Kasumi-1 (cell line): ENCODE measurements at places on chromosomes 1 and 21.

DNA sequence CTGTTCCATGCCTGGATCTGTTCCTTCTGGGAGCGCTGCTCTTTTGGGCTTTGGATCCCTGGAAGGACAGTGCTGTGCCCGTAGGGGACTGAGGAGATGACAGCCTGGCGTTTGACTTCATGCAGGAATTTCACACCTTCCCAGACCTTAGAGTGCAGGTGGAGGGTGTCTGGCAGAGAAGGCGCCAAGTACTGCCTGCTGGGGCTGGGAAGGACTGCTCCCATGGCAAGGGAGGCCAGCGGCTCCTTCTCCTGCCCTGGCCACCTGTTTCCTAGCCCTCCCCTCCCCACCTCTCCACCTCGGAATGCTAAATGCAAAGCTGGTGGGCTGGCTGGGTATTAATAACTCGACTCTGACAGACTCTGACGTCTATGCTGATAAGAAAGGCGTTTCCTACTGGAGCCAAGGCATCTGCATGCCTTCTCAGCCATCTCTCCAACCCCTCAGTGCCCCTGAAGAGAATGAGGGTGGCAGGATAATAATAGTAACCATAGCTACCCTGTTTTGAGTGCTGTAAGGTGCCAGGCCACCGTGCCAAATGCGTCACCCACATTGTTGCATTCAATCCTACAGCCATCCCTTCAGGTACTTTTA, 17.5 kb upstream of the PDIK1L start:
- DNase-seq: no peak

GRCh38 chr1:105516068-105516467, 1540.4 kb upstream of the PRMT6 start:
- DNase-seq: no peak

DNA sequence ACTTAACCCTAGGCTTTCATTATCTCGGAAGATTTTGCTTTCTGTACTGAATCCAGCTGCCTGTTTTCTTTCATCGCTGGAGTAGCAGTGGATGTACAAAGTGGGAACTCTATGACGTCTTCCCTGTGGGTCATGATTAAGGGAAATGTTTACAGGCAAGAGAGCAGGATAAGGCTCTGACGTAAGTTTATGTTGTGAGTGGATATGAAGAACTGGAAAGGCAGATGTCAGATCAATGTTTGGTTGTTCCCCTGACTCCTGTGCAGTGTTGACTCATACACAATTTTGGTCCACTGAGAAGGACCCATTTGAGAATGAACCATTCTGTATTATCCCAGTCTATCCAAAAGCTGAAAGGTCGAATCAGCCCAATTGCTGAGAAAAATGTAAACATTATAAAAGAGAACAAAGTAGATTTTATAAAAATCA, 292.4 kb downstream of the GRIK1 start:
- DNase-seq: no peak

- DNase-seq: peak; percentile 21
Observed at GRCh38 chr21:15804247-15805005, 74.6 kb downstream of the USP25 start.

DNA sequence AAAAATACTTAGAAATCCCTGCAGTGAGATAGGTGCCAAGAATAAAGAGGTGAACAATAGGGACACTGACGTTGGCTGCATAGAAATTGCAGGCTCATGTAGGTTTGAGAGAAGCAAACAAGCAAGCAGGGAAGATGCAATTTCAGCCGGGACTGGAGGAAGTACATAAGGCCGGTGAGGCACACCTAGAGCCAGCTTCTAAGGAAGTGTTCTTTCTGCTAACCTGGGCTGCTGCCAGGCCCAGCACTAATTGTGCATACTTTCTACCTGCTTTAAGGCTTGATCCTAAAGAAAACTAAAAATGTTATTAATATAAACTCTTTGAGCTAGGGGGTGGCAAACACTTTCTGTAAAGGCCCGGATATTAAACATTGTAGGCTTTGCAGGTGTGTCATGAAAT, 71.0 kb downstream of the LMO4 start:
- no peak for DNase-seq

- no peak for DNase-seq
Observed at GRCh38 chr21:34869545-34869944, 179.6 kb downstream of the RUNX1 start.

GRCh38 chr1:9852410-9853248, 28.9 kb upstream of the CLSTN1 start:
- DNase-seq: no peak

- DNase-seq: peak; percentile 79
Observed at GRCh38 chr1:92310185-92310597, 11.3 kb downstream of the RPAP2 start.

- DNase-seq: no peak
Observed at GRCh38 chr1:8349961-8350360, 32.0 kb downstream of the SLC45A1 start.

DNA sequence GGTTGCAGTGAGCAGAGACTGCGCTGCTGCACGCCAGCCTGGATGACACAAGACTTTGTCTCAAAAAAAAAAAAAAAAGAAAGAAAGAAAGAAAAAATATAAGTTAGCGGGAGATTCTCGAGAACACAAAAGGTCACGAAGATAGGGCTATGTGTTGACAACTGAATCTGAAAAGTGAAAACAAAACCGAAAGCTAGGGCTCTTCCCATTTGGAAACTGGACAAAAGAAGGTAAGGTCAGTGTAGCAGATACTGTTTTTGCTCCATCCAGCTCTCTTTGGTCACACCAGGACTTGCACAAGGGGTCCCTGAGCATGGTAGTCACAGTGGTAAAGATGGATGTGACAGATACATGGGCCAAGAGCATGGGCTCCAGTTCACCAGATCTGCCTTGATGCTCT, 60.4 kb upstream of the MAP10 start:
- DNase-seq: no peak

DNA sequence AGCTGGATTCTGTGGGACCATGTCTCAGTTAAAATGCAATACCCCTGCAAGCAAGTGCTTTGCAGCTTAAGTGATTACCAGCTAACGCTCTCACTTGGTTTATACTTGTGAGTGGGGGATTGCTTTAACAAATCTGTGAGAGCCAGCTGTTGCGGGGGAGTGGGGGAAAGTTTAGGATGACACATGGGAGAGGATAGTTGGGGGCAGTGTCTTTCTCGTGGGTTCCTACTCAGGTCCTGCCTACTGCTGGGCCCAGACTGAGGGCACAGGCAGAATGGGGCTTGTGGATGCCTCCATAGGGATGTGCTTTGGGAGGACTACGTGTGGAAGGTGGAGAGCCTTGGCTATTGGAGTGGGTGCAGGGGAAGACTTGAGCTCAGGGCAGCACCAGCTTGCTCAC, 60.1 kb downstream of the ELK4 start:
- DNase-seq: no peak
